ENCODE measurements at places on chromosomes 12 and 14.

DNA sequence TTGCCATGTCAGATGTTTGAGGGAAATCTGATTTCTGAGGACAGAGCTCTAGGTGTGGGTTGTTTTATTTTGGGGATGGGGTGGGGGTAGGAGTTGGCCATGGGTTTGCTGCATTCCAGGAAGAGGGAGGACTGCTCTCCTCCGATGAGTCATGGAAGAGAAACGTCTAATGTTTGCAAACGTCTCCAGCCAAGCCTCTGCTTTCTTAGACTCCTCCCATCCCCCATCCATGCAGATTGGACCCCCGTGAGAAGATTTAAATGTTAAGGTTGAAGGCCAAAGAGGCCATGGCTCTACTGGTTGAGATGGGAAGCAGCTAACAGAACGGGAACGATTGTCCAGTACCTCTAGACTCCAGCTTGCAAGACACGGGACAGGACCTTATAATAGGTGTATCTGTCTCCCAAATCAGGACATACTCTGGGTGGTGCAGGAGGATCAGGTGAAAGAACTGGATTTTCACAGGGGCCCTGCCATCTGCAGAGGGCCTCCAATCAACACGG is 11.4 kb upstream of the ATP2A2 start:
- no peaks in the 10 kb centered on the region for H3K27me3 ChIP-seq
- no peaks in the 10 kb centered on the region for H3K36me3 ChIP-seq
- no peak overlapping the region for H3K4me3 ChIP-seq

DNA sequence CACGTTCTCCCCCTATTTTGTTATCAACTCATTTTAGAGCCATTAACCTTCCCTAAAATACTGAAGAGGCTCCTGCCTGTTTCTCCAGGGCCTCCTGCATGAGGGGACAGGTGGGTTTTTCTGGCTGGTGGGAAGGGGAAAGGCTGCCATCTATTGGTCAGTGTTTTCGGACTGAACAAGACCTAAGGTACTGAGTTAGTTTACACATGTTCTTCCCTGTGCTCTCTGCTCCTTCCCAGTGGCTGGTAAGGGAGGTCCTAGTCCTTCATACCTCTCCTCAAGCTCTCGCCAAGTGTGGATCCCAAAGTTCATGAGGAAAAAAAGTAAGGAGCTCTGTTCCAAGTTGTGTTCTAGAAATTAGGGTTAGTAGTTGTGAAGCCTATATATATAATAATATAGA is 357.5 kb downstream of the FSCB start:
- H3K4me1 ChIP-seq: no peaks in the 10 kb centered on the region
- H3K4me3 ChIP-seq: no peak overlapping the region
- DNase-seq: no peak
- H3K36me3 ChIP-seq: no peaks in the 10 kb centered on the region
- no peaks in the 10 kb centered on the region for H3K27me3 ChIP-seq
- H3K27ac ChIP-seq: no peak overlapping the region

GRCh38 chr12:39574785-39575497 is 44.7 kb downstream of the ABCD2 start:
- H3K27ac ChIP-seq: no peak overlapping the region
- DNase-seq: no peak
- H3K27me3 ChIP-seq: no peaks in the 10 kb centered on the region
- H3K4me1 ChIP-seq: no peaks in the 10 kb centered on the region
- no peak overlapping the region for H3K4me3 ChIP-seq

GRCh38 chr12:54991161-54991990 is 6.8 kb upstream of the TESPA1 start:
- no peaks in the 10 kb centered on the region for H3K4me1 ChIP-seq
- H3K36me3 ChIP-seq: no peaks in the 10 kb centered on the region
- H3K27me3 ChIP-seq: no peaks in the 10 kb centered on the region
- no peak overlapping the region for H3K27ac ChIP-seq

GRCh38 chr12:121792607-121793439 is 665 bp downstream of the RHOF start:
- H3K36me3 ChIP-seq: no peaks in the 10 kb centered on the region
- DNase-seq: peak; percentile 93
- peaks cover 81% of the 10 kb centered on the region for H3K4me1 ChIP-seq

GRCh38 chr12:93778306-93778705 is 101.1 kb downstream of the CRADD start:
- H3K4me1 ChIP-seq: peaks cover 22% of the 10 kb centered on the region
- H3K27ac ChIP-seq: peak overlapping the region; percentile 71
- H3K27me3 ChIP-seq: no peaks in the 10 kb centered on the region

Data from upper lobe of left lung (tissue), 6 donors.